Activated naive CD8-positive, alpha-beta T cell treated with anti-CD3 and anti-CD28 coated beads for 36 hours (primary cell): ENCODE measurements at places on chromosomes 1 and 21. TPM values are rescaled to one million over a fixed set of nuclear protein-coding genes. Genes with fewer than 3 reads are reported as not detected.
A peak's percentile ranks its signal among the peaks of the same experiment; 100 is the strongest.

GRCh38 chr1:41282679-41283317 is 40.7 kb upstream of the SCMH1 start:
- no peak overlapping the region for H3K27ac ChIP-seq
- peaks cover 40% of the 10 kb centered on the region for H3K27me3 ChIP-seq
- DNase-seq = peak; percentile 29
- no peak overlapping the region for H3K4me3 ChIP-seq

- no peak overlapping the region for H3K4me3 ChIP-seq
- no peak for DNase-seq
- H3K4me1 ChIP-seq = no peaks in the 10 kb centered on the region
- no peaks in the 10 kb centered on the region for H3K27me3 ChIP-seq
- H3K36me3 ChIP-seq = no peaks in the 10 kb centered on the region
These were observed 1902.3 kb downstream of the NCAM2 start for GRCh38 chr21:22900490-22900889.

The TGFB2 gene
- not detected for total RNA-seq

The AKT3 gene
- 21.5 TPM for total RNA-seq

GRCh38 chr1:160781186-160781766 is 14.7 kb upstream of the LY9 start:
- H3K4me3 ChIP-seq = no peak overlapping the region
- H3K36me3 ChIP-seq = no peaks in the 10 kb centered on the region
- DNase-seq = no peak
- peaks cover 21% of the 10 kb centered on the region for H3K4me1 ChIP-seq
- no peak overlapping the region for H3K27ac ChIP-seq
